ENCODE measurements at places on chromosomes 2 and 18. TPM values are rescaled to one million over a fixed set of nuclear protein-coding genes. Genes with fewer than 3 reads are reported as not detected.

CRYGC gene
- total RNA-seq: not detected

SLC4A3 gene
- total RNA-seq: 6.9 TPM

MC5R gene
- total RNA-seq: not detected

FOXD4L1 gene
- total RNA-seq: not detected

PSTPIP2 gene
- 0.42 TPM for total RNA-seq

TWSG1 gene
- 15.1 TPM for total RNA-seq

NUP35 gene
- 38.4 TPM for total RNA-seq

DNA sequence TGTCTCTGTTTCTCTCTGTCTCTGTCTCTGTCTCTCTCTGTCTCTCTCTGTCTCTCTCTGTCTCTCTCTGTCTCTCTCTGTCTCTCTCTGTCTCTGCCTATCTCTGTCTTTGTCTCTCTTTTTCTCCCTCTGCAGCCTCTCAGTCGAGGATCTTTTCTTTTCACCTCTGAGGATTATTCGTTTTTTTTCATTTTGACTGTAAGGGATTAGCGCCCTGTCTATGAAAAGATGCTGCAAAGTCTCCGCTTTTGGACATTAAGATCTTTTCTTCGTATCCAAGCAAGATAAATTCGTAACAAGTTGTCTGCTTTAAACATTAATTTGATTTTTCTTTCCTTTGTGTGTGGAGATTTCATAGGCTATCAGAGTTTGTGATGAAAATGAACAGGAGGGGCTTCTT is 191.2 kb upstream of the TPO start:
- no peak for DNase-seq

- DNase-seq: no peak
Observed at GRCh38 chr2:197145471-197146056, 165.0 kb downstream of the ANKRD44 start.

DNA sequence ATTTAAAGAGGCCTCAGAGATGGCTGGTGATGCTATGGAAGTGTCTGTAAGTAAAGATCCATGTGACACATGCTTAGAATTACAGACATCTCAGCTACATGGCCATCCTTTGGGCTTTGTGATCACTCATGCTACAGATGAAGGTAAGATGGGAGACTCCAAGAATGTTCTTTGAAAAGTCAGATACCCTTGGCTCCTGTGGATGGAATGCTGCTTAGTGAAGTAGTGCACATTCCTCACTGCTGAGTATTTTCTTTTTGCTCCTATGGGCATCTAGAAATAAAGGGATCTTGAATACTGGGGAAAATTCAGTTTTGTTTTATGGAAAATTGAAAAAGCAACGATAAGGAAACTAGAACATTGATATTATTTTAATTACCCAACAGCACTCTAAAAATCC is 55.2 kb upstream of the REV1 start:
- no peak for DNase-seq

- DNase-seq: no peak
Observed at GRCh38 chr2:28305202-28305601, 87.5 kb upstream of the FOSL2 start.

DNA sequence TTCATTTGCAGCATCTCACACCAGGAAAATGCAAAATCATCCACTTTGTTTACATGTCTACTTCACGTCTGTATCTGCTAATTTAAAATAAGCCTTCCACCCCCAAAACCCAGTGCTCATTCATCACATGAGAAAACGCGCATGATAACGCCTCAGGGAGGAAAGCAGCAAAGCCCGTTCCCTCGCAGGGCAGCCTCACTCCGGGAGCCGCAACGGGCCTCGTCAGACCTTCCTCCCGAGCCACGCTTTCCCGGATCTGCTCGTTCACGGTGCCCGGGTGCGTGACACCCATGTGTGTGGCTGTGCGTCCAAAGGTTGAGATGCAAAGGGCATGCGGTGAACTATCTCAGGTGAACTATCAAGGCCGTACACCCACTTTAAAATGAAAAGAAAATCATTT is 59.8 kb downstream of the NDUFA10 start:
- DNase-seq: peak; percentile 51

DNA sequence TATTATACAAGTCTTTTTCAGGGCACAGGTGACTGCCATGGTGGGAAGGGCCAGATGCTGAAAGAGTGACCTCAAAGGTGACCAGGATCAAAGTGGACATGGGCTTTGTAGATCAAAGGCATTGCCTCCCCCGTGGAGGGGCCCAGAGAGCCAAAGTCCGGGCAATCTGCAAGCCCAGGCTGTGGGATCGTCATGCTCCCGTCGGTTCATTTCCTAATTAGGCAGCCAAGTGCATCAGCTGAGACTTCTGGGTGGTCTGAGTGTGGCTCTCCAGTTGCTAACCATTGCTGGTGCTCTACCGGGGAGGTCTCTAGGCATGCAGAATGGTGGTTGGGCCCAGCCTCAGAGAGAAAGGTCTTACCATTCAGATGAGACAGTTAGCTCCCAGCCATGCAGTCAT is 61.6 kb downstream of the TRIB2 start:
- DNase-seq: peak; percentile 22

GRCh38 chr2:161233858-161234431 is 73.7 kb downstream of the TANK start:
- DNase-seq: no peak

GRCh38 chr2:172089005-172089504 is 3.7 kb downstream of the DLX1 start:
- no peak for DNase-seq

DNA sequence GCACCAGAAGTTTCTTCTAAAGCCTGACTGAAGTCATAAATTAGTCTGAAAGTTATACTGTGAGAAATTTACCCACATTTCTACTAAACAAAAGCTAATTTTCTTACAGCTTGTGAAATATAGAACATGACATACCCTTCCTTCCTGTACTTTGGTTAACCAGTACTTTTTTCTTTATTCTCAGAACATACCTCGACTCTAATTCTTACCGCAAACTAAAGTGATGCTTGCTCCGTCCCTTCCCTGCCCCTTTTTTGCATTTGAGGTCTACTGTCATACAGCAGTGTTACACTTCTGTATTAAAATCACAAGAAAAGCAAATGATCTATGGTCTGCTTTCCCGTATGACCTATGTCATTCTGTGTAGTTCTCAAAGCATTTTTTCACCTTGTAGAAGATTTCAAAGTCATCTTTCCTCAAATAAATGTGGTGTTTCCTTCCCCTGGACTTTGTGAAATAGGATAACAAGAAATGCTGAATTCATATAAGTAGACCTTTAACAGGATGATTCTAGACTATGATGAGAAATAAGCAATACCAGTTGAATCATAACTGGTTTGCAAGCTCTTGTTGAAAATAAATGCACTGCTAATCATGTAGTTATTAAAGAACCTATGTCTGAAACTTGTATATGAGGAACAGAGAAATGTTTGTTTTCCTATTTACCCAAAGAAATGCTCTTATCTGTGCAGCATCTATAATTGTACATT is 30.4 kb downstream of the CYTIP start:
- DNase-seq: no peak

DNA sequence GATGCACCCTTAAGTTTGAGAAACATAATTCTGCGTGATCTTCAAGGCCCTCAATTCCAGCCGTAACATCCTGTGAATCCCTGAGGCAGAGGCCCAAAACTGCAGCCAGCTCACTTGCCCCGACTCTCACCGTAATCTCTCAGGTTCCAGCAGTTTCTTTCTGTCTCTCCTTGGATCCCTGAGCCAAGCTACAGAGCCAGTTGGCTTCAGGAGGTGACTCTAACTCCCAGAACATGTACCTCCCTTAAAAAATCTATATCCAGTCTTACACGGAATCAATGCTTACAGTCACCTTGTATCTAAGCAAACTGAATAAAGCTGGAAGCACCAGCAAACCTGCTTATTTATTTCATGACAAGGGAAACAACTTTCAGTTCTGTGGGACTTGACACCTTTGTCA is 300.4 kb downstream of the SETBP1 start:
- no peak for DNase-seq

DNA sequence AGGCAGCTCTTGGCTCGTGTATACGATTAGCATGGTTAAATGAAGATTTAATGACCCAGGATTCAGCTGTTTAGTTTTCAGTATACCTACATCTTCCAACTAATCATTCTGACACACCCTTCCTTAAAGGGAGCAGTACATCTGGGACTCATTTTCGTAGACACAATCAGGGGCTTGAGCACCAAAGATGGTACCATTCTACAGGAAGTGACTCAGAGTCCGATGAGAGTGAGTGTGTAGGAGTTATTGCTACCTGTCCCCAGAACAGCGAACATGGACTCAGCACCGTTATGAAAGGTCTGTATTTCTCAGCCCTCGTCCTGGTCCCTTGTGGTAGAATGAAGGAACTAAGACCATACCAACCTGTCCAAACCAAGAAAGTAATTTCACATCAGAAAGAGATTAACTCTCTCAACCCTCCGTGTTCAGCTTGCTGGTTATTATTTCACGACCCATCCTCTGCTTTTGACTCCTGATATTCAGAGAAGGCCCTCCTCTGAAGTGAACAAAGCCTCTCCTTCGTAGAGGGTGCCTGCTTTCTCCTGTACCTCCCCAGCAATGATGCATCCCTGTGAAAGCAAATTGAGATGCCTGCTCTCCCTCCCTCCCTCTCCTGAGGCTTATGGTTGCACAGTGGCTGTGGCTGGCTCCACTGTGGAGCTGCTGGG is 214.8 kb downstream of the MTX2 start:
- DNase-seq: no peak

DNA sequence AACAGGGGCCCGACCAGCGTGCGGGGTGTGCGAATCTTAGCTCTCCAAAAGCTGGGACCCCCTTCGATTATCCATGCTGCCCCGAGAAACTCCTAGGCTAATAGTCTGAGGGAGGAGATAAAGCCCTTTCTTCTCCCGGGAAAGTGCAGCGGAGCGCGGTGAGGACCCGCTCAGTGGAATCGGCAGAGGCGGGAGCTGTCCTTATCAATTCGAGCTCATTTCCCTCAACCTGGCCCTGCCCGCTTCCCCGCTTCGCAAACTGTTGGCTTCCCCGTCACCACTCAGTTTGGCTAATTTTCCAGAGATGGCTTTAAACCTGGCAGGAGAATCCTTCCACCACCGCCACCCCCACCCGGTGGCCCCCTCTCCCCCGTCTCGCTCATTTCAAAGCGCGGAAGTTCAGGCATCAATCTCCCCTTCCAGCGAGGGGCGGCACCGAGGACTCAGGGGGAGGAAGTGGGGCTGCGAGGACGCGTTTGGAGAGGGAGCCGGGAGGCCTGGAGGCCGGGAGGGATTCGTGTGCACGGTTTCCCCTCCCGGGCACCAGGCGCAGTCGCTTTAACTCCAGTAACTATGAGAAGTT is 1.6 kb downstream of the KLHL14 start:
- peak; percentile 75 for DNase-seq

- DNase-seq: peak; percentile 31
Observed at GRCh38 chr18:77702686-77703085, 453.0 kb downstream of the GALR1 start.

DNA sequence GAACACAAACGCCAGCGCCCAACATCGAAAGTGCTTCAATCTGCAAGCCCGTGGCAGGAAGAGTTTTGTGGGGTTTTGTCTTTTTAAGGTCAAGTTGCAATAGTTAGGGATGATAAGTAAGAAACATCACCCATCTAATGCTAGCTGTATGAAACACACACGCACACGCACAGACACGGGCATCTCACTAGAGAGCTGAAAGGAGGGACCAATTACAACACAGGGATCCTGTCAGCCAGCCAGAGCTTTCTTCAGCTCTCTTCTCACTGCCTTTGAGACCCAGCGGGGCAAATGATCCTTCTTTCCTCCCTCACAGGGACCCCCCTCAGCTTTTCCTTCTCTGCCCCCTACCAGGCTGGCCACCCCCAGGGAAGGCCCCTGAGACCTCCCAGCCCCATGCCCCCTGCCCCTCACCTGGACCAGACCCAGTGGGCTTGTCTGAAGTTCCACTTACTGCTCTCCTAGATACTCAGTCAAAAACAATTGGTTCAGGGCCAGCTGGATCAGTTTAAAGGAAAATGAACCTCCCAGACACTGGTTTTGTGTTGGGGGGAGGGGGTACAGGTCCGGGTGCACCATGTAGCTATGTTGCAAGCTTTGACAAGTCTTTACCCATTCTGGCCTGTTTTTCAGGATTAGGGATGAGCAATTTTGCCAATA is 17.9 kb downstream of the CYP26B1 start:
- peak; percentile 46 for DNase-seq

- no peak for DNase-seq
Observed at GRCh38 chr2:226414335-226414734, 385.3 kb downstream of the IRS1 start.

GRCh38 chr2:55010149-55010591 is 40.1 kb downstream of the RTN4 start:
- no peak for DNase-seq
